IMR-90 (cell line): ENCODE measurements at places on chromosomes 11 and 22. TPM values are rescaled to one million over a fixed set of nuclear protein-coding genes. Genes with fewer than 3 reads are reported as not detected.

Gene OR4C6
- not detected in 2 replicates for total RNA-seq

Gene MMP10
- total RNA-seq, result not detected in 2 replicates

Gene PAFAH1B2
- total RNA-seq, result 213 and 280 TPM in 2 replicates

Gene TIMM10
- total RNA-seq, result 70.0 and 96.8 TPM in 2 replicates

Gene PANX1
- total RNA-seq, result 70.3 and 70.8 TPM in 2 replicates

- no peaks in the 10 kb centered on the region for H3K36me3 ChIP-seq
- peaks cover 10% of the 10 kb centered on the region for H3K4me1 ChIP-seq
- DNase-seq, result no peak
- no peak overlapping the region for H3K27ac ChIP-seq
These were observed 173.7 kb downstream of the ADAMTS15 start for GRCh38 chr11:130622141-130622542.

GRCh38 chr11:85279267-85279666 lies 347.9 kb downstream of the DLG2 start:
- no peak overlapping the region for H3K27ac ChIP-seq
- H3K27me3 ChIP-seq, result no peaks in the 10 kb centered on the region
- no peak for DNase-seq
- H3K4me1 ChIP-seq, result no peaks in the 10 kb centered on the region
- H3K4me3 ChIP-seq, result no peak overlapping the region
- H3K36me3 ChIP-seq, result no peaks in the 10 kb centered on the region

DNA sequence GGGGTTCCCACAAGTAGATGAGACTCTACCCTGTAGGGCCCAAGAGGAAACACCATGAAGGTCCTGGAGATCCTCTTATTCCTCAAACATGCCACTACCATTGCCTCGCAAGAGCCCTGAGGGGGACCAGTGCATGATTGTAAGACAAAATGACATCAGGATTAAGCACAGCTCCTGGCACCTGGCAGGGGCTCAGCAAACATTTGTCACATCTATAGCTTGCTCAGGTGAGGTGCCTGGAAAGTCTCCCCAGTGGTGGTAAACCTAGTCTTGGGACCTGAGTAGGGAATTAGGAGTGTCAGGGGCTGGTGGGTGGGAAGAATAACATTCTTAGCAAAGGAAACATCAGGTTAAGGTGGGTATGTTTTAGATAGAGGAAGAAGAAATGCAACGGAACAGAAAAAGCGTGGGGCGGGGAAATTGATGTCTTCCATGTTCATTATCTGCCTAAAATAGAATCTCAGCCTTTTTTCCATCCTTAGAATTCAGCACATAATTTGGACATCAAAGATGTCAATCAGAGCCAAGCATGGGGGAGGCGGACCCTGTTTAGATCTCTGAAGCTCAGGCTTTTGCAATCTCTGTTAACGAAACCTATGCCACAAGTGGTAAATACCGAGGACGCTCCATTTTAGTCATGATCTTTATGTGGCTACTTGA lies 924 bp downstream of the YPEL1 start:
- peaks cover 2% of the 10 kb centered on the region; the same call in 1 of the 2 replicates for H3K4me1 ChIP-seq
- 0 out of 2 replicates have a peak, but pooled peaks cover under 1% of the 10 kb centered on the region for H3K27me3 ChIP-seq
- H3K36me3 ChIP-seq, result no peaks in the 10 kb centered on the region
- H3K27ac ChIP-seq, result no peak overlapping the region
- H3K4me3 ChIP-seq, result peak overlapping the region; percentile 50
- no peak for DNase-seq
